NCI-H774 (cell line): ENCODE measurements at places on chromosomes 3 and 15.
A peak's percentile ranks its signal among the peaks of the same experiment; 100 is the strongest.

GRCh38 chr15:101276501-101277037 is 716 bp downstream of the SELENOS start:
- no peak for DNase-seq

- DNase-seq, result no peak
Observed at GRCh38 chr15:69755551-69756310, 303.1 kb downstream of the RPLP1 start.

DNA sequence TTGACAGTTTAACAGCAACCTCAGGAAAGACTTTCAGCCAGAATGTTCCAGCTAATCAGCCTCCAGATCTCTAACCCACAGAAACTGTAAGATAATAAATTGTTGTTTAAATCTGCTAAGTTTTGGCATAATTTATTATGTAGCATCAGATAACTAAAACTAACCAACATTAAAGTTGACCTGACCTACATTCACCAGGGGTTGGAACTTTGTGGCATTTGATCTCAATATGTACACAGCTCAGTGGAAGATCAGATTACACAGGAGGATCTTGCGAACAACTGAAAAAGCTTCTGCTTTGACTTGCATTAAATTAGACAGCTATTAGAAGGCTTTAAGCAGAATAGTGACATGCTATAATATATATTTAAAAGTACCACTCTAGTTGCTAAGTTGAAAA is 91.4 kb upstream of the POU1F1 start:
- DNase-seq, result no peak

GRCh38 chr3:107064405-107065060 is 312.7 kb upstream of the CCDC54 start:
- DNase-seq, result peak; percentile 11

DNA sequence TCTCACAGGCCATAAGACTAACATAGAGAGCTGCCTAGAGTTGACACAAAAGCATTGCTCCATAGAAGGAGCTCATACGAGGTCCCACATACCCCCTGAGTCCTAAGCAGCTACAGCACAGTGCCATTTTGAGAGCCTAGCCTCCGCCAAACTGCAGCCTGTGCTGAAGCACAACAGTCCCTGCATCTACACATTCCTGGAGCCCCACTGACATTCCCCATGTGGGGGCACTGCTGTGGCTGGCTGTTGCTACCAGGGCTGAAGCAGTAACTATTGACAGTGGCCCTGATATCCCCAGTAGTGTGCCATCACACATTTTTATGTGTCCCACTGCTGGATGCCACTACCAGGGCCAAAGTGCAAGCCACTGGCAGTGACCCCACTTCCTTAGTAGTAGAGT is 80.3 kb downstream of the CERS3 start:
- no peak for DNase-seq

DNA sequence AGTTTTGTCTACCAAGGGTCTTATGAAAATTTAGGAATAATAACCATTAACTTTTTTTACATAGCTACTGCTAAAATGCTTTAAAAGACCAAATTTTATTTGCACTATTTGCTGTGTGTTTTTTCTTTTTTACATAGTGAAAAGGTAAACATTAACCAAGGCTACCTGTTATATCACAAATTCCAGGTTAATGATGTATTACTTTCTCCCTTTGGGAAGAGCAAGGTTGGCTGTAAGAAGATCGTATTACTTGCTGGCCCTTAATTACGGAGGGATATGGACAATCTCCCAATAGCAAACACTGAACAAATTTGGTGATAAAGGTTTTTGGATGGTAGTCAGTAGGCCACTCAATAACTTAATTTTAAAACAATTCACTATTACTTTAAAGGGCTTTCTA is 22.4 kb downstream of the LRRC58 start:
- no peak for DNase-seq

DNA sequence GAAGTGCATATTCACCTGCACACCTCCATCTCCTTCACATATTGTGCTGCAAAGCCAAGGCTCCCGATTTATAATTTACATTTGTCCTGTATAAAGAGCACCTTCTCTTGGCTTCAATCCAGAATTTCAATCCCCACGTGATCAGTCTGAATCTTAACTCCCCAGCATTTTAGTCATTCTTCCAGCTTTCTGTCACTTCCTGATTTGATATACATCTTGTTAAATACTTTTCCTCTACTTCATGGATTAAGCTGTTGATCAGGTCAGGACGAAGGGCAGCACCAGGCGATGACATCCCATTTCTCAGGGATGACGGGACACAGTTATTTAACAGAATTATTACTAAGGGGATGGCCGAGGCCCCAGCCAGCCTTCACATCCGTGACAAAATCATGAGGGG is 212.5 kb downstream of the EPHB1 start:
- DNase-seq, result no peak

DNA sequence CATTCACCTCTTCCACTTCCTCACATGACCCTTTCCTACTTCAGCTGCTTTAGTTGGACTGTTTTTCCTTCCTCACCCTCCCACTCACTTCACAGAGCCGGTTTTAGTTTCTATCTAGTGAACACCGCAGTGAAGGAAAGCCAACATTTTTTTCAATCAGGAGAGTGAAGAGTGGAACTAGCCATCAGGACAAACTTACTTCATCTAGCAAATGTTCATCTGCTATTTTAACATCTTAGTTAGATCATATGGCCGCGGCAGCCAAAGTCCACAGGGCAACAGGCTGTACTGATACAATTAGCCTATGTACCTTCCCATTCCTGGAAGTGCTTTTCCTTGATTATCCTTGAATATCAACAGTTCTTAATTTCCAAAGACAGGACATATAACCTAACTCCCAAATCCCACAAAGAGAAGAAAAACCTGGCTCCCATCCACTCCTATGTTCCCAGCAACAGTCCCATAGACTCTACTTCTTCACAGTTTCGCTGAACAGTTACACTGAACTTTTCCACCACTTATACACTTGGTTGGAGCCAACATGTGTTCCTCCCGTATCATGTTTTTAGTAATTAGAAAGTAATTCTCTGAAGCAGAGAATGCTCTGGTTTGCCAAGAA is 456.2 kb upstream of the THBS1 start:
- DNase-seq, result no peak

DNA sequence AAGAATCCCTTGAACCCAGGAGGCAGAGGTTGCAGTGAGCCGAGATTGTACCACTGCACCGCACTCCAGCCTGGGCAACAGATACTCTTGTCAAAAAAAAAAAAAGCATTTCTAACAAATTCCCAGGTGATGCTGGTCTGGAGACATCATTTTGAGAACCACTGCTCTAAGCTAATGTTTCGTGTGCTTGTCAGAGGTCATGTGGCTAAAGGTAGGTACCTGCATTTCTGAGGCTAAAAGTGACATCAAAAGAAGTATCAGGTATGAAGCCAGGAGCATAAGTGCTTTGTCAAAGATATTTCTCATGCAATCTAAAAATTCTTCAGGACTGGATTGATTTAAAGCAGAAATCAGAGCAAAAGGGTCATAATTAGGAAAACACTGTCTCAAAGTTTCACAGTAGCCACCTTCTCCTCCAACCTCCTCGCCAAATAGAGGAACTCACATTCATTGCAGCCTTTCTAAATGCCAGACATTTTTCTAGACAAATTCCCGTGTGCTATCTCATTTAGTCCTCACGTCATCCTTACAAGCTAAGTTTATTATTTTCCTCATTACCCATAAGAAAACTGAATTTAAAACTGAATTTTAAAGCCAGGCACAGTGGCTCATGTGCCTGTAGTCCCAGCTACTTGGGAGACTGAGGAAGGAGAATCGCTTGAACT is 25.7 kb upstream of the GSK3B start:
- DNase-seq, result no peak

DNA sequence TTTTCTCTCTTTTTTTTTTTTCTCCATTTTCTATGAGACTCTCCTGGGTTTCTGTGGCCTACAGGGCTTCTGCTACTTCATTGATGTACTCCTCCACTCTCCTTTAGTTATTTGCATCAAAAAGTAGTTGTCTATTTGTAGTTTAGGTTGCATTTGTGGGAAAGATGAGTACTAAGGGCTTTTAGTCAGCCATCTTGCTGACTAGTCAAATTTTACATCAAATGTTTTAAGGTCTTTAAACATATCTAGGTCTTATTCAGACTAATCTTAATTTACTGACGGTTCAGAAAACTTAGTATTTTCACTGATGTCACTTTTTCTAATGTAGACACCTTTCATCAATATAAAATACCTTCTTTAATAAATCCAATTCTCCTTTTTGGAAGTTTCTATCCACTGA is 871.0 kb downstream of the PLOD2 start:
- DNase-seq, result no peak

- DNase-seq, result peak; percentile 75
Observed at GRCh38 chr3:130779031-130779430, 32.4 kb upstream of the PIK3R4 start.

DNA sequence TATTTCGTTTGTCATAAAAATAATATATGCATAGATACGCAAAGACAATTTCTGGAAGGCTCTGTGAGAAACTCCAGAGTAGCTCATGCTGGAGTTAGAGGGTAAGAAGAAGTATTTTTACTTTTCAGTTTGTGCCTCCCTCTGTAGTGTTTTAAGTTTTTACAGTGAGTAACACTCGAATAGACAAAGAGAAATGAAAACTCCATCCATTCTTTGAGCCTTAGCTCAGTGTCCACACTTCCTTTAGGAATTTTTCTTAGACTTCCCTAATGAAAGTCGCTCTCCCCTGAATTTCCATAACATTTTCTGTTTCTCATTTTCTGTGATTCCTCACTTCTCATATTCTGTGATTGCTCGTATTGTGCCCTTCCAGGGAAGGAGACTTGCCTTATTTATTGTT is 2.1 kb downstream of the BLOC1S6 start:
- DNase-seq, result no peak

DNA sequence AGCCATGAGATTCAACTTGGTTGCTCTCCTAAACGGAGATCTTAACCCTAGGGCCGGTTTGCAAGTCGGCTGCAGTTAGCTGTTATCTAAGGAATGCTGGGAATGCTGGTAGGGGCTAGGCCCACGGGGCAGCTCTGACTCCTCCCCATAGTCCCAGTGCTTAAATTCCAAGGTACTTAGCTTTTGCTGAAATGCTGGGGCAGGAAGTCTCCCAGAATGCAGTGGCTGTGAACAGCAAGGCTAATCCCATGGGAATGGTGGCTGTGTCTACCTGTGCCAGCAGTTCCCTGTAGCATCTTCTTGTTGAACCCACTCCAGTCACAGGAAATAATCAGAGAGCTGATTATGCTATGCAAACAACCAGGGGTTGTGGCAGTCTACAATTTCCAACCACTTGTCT is 102.5 kb upstream of the TJP1 start:
- DNase-seq, result no peak

DNA sequence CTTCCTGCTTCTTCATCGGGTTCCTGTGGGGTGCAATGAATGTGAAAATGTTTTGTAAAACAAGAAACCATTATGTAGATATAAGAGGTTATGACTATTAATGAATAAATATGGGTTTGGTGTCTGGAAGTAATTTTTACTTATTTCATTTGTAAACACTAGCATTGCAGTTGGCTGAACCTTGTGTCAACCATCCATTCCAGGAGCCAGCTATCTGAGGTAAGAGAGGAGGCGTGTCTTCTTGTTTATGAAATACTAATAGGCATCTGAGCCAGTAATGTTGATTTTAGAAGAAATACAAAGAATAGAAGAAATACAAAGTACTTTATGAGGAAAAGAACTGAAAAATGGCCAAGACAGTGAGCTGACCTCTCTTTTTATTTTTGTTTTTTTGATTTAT is 187.5 kb downstream of the LPP start:
- no peak for DNase-seq

DNA sequence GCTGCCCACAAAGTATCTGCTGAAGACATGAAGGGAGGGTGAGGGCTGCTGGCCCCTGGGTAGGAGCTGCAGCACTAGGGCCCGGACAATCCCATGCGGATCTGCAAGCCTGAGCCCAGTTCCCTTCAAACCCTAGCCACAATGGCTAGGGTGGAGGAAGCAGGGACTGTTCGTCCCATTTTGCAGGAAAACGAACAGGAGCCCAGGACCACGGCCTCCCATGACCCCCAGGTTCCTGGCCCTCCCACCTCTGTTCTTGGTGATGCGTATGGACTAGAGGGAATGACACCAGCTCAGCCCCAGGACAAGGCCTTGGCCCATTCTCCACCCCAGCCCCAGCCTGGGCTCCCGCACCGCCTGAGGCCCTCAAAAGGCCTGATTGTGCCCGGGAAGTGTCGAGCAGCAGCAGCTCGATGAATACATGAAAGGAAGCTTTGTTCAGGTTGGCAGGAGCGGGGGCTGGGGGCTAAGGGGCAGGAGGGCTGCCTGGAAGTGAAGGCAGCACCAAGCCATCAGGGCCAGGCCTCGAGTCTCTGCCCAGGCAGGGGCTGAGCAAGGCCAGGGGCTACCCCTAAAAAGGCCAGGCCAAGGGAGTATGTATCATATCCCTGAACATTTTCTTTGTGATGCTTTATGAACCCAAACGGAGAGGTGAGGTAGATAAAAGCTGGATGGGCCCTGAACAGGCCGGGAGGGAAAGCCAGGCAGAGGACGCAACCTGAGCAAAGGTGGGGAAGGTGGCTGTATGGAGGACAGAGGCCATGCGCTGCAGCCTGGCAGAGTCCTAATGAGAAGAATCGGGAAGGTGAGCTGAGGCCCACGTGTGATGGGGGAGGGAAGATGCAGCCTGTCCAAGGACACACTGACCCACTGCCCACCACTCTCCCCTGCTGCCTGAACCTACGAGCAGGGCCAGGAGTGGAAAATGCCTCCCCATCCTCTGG is 12.2 kb downstream of the SEMA7A start:
- DNase-seq, result no peak

- DNase-seq, result no peak
Observed at GRCh38 chr3:52225452-52226228, at the start of gene TLR9. TSS of gene TLR9 (minus strand) at chr3:52225645. CDS start at chr3:52225529, 116 bp downstream.

- no peak for DNase-seq
Observed at GRCh38 chr3:153783741-153784480, 337.3 kb upstream of the ARHGEF26 start.

GRCh38 chr15:95687061-95687460 is 643.4 kb upstream of the NR2F2 start:
- DNase-seq, result no peak

- no peak for DNase-seq
Observed at GRCh38 chr3:71554649-71555048, 28.9 kb downstream of the FOXP1 start.

DNA sequence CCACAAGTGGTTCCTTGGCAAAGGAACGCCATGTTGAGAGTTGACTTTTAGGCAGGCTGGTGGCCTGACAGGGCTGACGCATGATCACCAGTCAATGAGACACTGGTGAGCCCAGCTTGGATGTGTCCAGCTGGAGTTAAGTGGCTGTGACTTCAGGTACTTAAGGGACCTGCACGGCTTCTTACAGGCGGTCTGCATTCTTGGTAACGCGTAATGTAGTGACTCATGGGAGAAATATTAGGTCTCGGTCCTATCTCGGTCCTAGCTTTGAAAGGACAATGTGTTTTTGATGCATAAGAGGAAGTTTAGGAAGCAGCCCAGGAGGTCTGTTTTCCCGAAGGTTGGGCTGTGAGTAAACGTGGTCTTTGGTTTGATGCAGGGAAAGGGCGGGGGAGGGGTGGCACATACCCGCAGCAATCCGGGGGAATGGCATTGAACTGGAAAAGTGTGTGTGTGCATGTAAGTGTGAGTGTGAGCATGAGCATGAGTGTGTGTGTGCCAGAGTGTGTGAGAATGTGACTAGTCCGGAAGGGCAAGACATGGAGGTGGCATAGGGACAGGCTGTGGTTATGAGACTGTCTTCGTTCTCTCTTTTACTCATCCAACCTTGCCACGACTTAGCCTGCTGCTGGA is 55.3 kb downstream of the FAM43A start:
- DNase-seq, result no peak
